Activated gamma-delta T cell (primary cell): ENCODE measurements at places on chromosomes 6 and 20.

- DNase-seq = peak; percentile 42
Observed at GRCh38 chr6:99588618-99589289, 17.9 kb upstream of the PRDM13 start.

DNA sequence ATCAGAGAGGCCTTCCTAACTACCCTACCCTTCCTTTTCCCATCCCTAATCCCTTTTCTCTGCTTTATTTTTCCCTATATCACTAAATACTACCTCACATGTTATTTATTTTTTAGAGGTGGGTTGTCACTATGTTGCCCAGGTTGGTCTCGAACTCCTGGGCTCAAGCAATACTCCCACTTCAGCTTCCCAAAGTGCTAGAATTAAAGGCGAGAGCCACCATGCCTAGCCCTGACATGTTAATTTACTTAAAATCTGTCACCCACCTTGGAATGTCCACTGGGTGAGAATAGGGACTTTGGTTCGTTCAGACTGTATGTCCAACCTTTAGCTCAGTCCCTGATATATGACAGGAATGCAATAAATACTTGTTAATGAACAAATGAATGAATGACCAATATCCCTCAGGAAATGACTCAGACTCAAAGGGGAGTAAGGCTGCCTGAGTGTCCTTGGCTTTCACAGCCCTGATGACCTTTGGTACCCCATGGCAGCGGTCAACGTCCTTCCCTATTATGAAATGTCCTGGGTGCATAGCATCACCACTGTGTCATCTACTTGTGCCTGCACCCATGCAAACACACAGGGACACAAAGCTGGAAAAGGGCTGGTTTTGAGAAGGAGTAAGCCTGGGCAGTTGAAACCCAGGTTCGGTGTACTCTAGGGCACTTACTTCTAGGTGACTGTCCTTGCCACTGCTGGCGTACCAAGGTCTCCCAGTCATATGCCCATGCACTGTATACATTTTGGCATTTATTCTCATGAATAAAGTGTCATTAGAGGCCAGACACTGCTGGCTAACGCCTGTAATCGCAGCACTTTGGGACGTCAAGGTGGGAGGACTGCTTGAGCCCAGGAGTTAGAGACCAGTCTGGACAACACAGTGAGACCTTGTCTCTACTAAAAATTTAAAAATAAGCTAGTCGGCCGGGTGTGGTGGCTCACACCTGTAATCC, 26.5 kb downstream of the BCL2L1 start:
- DNase-seq = no peak

- DNase-seq = no peak
Observed at GRCh38 chr6:29319931-29320330, 18.4 kb downstream of the OR14J1 start.

DNA sequence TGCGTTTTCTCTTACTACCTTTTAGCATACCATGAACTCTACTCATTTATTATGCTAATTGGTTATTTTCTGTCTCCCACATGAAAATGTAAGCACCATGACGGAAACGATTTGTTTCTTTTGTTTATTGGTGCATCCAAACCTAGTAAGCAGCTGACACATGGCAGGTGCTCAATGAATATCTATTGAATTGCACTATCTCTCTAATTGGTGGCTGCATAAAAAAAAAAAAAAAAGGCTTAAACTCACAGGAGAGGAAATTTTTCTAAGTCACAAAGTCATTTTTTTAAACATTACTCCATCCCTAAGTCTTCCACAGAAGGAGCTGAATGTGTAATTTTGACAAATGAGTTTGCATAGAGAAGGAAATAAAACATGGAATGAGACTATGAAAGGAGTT, 608.4 kb downstream of the PTPRT start:
- DNase-seq = no peak

DNA sequence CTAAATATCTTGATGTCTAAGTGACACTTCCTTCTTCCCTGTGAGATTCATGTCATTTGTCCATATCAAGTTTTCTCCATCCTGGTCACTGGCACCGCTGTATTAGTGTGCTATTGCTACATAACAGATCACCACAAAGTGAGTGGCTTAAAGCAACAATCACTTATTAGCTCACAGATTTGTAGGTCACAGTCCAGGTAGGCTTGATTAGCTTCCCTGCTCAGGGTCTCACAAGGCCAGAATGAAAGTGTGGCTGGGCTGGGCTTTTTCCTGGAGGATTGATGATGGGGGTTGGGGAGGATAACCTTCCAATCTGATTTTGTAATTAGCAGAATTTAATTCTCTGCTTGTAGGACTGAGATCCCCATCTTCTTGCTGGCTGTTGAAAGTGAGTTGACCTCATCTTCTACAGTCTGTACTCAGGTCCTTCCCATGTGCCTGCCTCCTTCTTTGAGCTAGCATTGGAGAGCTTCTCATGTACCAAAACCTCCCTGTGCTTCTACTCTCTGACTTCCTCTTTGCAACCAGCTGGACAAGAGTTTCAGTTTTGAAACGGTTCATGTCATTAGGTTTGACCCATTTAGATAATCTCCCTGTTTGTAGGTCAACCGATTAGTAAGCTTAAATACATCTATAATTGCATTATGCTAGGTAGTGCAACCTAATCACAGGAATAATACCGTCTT, 152.4 kb upstream of the MAN1A1 start:
- no peak for DNase-seq

DNA sequence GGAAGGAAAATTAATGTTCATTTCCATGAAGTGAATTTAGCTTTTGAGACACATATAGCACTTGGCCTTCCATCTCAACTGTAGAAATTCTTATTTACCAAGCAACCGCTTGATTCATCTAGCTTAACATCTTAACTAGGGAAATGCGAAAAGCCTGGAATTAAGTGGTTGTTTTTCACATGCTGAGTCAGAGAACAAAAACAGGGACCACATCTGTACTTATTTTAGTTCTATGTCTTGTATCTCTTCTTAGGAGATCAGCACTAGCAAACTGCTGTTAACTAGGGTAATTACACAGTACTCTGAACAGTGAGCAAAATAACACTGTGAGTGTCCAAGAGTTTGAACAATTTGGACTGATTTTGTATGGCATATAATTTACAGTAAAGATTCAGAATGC, 590.9 kb upstream of the NRSN1 start:
- DNase-seq = no peak

- no peak for DNase-seq
Observed at GRCh38 chr6:16267428-16268263, 29.3 kb downstream of the GMPR start.

DNA sequence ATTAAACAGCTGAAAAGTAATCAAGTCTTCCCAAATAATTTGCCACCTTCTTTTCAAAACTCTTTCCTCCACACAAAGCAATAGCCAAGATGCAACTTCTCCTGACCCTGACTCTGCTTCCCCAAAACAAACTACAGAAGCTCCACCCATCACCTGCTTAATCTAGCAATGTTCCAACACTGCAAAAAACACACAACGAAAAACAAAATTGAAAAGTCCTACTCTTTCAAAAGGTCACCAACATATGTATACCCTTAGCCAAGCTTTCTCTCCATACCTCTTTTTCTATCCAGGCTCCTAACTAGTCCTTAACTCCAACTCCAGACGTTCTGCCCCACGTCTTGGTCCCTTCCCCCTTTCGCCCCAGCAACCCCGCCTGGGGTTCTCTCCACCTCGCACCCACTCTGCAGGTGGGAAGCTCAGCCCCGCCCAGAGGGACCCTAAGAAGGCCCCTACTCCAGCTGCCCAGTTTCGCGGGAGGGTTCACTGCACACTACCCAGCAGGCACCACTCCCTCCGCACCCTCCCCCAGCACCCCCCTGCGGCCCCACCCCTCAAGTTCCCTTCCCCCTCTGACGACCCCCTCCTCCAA, 717 bp downstream of the CSNK2A1 start:
- DNase-seq = no peak

GRCh38 chr20:6007529-6008103, 46.2 kb downstream of the LRRN4 start:
- no peak for DNase-seq

DNA sequence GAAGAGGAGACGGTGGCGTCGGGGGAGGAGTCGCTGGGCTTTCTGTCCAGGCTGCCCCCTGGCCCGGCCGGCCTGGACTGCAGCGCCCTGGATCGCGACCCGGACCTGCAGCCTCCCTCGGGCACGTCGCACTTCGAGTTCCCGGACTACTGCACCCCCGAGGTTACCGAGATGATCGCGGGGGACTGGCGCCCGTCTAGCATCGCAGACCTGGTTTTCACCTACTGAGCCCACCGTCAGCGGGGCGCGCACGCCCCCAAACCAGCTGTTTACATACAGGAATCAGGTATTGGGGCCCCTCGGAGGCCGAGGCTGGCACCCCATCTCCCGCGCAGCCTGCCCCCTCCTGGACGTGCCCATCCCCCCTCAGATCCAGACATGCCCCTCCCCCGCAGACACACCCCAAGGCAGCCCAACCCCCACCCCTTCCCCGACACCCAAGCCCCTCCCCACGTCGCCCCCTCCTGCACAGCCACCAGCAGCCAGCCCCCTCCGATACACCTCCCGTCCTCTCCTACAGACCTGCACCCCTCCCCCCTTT, 1.4 kb downstream of the SOX12 start:
- DNase-seq = no peak

- DNase-seq = no peak
Observed at GRCh38 chr6:24219670-24220069, 93.7 kb downstream of the NRSN1 start.

DNA sequence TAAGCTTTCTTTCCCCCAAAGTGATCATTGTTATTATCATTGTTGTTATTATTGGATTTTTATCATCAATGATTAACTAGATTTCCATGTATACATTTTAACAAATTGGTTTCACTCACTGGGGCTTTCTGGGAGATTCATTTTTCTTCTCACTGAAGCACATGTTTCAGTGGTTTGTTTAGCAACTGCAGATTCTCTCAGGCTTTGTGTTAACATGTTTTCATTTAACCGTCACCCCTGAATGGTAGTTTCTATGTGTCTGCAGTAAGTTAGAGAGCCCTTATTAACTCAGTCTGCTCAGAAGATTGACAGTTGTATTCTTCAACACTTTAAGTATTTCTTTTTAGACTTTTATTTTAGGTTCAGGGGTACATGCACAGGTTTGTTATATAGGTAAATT, 12.4 kb downstream of the ZKSCAN4 start:
- no peak for DNase-seq

- no peak for DNase-seq
Observed at GRCh38 chr6:64522859-64523258, 887.3 kb downstream of the PHF3 start.

- no peak for DNase-seq
Observed at GRCh38 chr6:57207141-57207540, 15.0 kb downstream of the RAB23 start.

DNA sequence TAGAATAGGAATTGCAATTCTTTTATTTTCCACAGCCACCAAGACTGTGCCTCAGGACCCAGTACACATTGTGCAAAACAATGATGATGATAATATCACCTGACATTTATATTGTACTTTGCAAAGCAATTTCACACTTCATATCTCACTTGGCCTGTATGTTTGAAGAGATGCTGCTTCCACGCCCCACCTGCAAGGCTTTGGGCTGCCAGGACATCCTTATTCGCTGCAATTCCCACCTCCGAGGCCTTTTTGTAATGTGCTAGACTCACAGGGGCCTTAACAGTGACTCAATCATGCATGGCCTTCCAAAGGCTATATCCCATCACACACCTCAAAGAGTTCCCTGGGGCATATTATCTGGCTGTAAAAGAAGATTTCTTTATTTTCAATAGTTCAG, 200.9 kb downstream of the MYLK4 start:
- no peak for DNase-seq

DNA sequence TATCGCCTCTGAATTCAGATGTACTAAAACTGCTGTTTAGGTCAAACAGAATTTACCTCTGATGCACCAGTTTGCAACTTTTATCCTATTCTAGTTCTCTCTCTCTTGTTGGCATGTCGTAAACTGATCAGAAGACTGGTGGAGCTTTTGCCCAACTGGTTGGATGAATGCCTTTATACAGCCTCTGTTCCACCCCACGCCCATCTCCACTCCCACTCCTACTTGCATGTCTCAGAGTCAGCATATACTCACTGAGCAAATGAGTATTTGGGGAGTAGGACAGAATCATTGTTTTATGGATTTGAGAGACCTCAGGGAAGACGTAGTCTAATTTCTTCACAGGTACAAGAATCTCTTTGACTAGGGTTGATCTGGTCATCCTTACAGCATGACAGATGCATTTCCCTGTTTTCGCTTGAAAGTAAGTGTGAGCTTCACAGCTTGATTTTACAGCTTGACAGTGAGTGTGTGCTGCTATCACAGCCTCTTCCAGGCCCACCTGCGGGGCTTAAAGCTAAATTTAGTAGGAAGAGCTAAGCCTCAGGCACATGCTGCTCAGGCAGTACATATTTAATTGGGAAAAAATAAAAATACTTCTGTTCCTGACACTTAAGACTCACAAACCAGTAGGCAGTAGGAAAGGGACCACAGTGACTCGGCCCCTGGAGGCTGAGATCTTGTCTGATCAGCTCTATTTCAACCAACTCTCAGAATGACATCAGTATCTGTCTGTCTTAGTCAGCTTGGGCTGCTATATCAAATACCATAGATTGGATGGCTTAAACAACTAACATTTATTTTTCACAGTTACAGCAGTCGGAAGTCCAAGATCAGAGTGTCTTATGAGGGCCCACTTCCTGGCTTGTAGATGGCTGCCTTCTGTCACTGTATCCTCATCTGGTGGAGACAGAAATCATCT, 30.4 kb downstream of the TRMT6 start:
- DNase-seq = no peak

- no peak for DNase-seq
Observed at GRCh38 chr20:36277546-36277945, 28.6 kb upstream of the DLGAP4 start.

DNA sequence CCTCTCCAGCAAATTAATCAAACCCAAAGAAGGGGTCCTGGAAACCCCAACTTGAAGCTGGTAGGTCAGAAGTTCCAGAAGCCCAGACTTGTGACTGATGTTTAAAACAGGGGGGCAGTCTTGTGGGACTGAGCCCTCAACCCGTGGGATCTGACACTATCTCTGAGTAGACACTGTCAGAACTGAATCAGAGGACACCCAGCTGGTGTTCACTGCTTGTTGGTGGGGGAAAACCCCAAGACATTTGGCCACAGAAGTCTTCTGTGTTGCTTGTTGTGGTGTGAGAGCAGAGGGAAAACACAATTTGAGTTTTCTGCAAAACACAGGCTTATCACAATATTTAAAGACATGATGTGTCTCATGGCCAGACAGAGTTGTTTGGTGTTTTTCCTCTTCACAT, 29.9 kb downstream of the KIF13A start:
- no peak for DNase-seq

GRCh38 chr20:36538026-36538722, 3.1 kb upstream of the MYL9 start:
- DNase-seq = no peak

GRCh38 chr6:36018339-36018738, 6.1 kb downstream of the SLC26A8 start:
- DNase-seq = no peak

- DNase-seq = no peak
Observed at GRCh38 chr6:150227281-150227680, 84.4 kb downstream of the PPP1R14C start.
